NCI-H69 (cell line): ENCODE measurements at places on chromosomes 12 and 14.

DNA sequence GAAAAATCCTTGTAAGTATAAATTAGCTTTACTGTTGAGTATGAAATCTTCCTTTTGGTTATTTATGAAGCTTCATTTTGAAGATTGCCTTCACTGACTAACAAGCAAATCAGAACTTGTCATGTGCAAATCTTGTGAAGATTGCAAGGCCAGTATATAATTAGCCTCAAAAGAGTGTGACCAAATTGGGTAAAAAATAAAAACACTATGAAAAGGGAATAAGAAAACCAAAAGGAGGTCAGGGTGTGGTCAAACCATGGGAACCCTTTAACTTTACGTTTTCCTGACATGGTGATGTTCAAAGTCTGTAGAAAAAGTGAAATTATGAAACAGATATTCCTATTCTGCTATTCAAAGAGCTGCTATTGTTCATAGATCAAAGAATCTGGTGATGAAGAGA is 230.3 kb downstream of the BCAT1 start:
- no peak for DNase-seq

DNA sequence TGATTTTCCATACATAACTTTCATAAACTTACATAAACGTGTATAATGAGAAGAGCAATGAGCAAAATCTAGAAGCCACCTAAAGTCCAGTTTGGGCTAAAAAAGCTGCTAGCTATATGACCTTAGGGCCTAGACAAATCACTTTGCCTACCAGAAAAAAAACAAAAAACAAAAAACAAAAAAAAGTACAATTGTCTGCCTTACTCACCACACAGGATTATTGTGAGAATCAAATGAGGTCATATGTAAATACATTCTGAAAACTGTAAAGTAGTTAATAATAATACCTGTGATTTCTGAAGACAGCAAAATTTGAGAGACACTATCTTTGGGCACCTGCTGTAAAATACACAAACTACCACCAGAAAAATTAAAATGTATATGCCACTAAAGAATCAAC is 4.2 kb downstream of the ATP2B1 start:
- no peak for DNase-seq

- DNase-seq, result peak; percentile 70
Observed at GRCh38 chr12:64696080-64696741, 63.0 kb downstream of the GNS start.

- peak; percentile 40 for DNase-seq
Observed at GRCh38 chr12:63308671-63309070, 157.7 kb upstream of the AVPR1A start.

DNA sequence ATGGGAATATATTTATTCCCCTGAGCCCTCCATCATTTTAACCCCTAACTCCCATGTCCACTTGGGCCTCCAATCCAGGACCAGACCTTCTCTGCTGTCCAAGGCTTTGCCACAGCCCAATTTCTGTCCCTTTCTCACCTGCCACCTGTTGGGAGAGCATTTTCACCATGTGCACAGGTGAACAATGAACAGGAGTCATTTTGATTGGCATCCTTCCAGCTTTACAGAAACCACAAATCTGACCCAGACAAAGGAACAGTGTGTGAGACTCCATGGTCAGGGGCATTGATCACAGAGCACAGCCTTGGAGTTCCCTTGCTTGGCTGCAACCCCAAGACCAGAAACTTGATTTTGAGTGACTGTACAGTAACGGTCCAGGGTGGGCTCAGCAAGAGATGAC is 91.9 kb downstream of the CRACR2A start:
- peak; percentile 95 for DNase-seq

GRCh38 chr14:70845601-70846000 is 36.3 kb upstream of the MAP3K9 start:
- DNase-seq, result no peak

GRCh38 chr12:19647806-19648556 is 208.7 kb downstream of the AEBP2 start:
- DNase-seq, result peak; percentile 4

DNA sequence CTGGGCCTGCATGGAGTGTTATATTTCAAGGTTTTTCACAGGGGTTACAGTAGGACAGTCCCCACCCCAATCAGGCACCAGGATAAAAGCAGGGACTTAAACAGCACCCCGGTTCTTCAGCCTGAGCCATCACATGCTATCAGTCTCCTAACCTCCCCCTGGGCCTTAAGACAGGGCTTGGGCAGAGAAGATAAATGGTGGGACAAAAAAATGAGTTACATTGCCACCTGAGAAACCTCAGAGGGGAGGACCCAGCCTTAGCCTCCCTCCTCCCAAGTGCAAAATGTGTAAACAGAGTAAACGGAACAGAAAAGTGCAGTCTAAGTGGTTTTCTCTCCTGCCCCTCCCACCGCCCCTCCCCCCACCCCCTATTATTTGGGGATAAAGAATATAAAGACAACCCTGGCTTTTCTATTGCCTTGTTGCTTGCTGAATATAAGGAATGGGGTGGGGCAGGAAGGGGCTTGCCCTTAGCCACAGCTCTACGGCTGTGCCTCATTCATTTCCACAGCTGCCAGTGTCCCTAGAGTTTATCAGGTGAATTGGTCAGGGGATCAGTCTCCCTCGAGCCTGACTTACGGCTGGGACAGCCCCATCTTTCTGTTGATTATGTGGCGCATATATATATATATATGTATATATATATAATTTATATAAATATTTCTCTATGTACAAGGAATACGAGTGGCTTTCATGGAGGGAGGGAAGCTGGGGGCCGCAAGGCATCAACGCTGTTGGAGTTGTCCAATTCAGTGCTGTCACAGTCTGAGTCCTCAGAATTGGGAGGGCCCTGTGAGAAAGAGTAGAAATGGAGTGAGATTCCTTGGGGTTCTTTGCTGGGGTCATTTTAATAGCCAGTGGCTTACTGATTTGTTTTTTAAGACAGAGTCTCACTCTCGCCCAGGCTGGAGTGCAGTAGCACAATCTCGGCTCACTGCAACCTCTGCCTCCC is 18.5 kb downstream of the MAP3K12 start:
- no peak for DNase-seq

- DNase-seq, result no peak
Observed at GRCh38 chr12:41532072-41532471, 344.0 kb downstream of the PDZRN4 start.

DNA sequence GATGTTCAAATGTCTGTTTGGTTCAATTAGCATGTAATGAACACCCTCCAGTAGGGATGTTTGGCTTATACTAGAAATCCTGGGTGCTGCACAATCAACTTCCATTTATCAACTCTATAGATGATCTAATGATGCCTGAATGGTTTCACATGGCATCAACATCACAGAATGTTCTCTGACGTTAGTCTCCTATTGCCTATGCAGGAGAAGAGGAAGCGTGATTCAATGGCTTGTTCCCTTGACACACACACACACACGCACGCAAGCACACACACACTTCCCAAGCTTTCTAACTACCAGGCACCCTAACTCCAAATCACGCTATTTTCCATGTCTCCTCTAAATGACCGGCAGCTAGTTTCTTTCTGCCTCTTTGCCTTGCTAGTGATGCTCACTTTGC is 49.3 kb downstream of the PKP2 start:
- DNase-seq, result no peak

GRCh38 chr12:53995002-53995377 is 5.0 kb upstream of the HOXC9 start:
- no peak for DNase-seq

GRCh38 chr12:95473231-95473883 is 595 bp upstream of the METAP2 start:
- DNase-seq, result peak; percentile 70

GRCh38 chr12:2332947-2333346 is 280.2 kb downstream of the CACNA1C start:
- DNase-seq, result no peak

GRCh38 chr14:61439779-61440418 is 118.5 kb downstream of the PRKCH start:
- DNase-seq, result no peak

GRCh38 chr12:50331745-50332144 is 48.4 kb upstream of the LIMA1 start:
- DNase-seq, result no peak

DNA sequence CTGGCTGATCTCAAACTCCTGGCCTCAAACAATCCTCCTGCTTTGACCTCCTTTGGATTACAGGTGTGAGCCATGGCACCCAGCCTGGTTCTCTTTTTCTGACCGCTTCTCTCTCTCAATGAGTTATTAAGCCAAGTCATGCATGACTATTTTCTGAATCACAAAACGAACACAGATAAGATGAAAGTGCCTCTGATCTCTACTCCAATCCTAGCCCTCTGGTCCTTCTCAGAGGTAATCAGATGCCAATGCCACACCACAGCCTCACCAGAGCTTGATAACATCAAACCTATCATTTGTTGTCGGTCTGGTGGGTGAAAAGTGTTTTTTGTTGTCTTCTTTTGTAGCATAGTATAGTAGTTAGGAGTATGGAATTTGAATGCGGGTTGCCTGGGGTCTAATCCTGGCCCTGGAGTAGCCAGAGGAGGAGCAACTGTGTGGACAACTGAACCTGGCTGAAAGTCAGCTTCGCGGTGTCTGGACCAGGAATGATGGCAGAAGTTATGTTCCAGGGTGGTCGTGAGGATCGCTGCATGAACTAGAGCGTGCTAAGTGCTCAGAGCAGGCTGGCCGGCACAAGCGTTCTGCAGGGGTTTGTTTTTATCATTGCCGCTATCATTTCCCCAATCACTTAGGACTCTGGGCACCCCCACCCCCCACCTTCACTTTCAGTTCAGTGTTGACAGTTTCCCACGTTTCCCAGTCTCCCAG is 77.9 kb downstream of the SPRING1 start:
- DNase-seq, result no peak

GRCh38 chr12:78871566-78871965 is 7.0 kb downstream of the SYT1 start:
- DNase-seq, result no peak

GRCh38 chr12:114430306-114430705 is 24.4 kb upstream of the TBX5 start:
- DNase-seq, result no peak

DNA sequence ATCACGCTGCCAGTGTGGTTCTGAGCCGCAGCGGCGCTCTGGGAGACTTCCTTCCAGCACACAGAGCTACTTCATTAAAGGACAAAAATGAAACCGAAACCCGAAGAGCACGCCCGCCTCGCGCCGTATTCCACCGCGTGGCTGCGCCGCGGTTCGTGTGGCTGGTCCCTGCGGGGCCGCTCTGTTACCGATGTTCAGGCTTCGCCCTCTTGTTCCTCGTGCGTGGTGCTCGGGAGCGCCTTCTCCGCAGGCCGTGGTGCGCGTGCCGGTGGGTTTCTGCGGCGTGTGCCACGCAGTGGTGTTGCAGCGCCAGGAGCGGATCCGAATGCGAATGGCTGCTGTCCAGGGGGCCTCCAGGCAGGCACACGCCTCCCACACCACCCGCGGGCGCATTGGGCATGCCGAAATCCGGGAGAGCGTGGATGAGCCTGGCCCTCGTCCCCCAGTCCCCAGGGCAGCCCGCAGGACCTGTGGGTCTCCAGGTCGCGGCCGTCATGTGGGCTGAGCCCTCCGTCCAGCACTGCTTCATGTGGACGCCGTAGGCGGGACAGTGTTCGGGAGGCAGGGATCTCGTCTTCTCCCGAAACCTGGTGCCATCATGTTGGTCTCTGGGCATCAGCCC is 91.2 kb downstream of the ADGRD1 start:
- peak; percentile 38 for DNase-seq

- DNase-seq, result peak; percentile 32
Observed at GRCh38 chr14:22556021-22556989, 32.7 kb downstream of the DAD1 start.

- no peak for DNase-seq
Observed at GRCh38 chr14:73738518-73739173, 24.5 kb upstream of the PNMA1 start.

GRCh38 chr12:128137140-128137539 is 129.8 kb upstream of the TMEM132C start:
- no peak for DNase-seq

DNA sequence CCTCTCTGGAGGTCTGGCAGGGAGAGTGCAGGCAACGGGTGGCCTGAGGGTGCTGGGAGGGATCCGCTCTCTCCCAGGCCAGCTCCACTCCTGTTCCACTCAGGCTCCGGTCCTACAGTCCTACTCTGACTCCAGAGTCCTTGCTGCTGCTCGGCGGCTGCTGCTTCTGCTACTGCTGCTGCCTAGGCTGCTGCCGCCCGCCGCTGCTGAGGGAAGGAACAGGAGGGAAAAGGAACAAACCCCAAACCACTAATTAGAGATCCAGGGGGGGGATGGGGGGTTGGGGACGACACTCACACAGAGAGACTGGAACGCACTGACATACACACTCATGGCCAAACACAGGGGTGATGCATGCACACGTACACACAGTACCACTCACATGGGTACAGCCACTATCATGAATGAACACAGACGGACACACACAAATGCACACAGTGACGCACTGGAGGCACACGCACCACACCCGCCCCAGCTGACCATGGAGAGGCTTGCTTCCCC is at the start of gene SP7:
Gene SP7 (minus strand): TSS at position 174 of the 501 bp plus-strand sequence. CDS start 708 bp downstream, outside the sequence.
- peak; percentile 88 for DNase-seq

DNA sequence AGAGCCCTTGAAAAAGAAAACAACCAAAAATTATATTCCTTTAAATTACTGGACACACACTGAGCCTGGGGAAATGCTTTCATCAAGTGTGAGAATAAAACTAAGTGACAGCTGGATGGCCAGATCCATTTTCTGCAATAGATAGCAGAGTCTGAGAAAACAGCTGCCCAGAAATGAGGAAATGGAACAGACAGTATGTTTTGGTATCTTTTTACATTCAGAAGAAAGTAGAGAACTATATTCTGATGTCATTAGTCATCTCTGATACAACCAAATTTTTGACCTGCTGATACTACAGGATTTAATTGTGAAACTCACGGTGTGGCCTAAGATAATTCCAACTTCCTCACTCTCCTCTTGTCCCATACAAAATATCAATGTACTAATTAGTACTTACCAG is 78.2 kb downstream of the HMGA2 start:
- no peak for DNase-seq

GRCh38 chr14:65356327-65356836 is 56.1 kb upstream of the FUT8 start:
- DNase-seq, result peak; percentile 43

DNA sequence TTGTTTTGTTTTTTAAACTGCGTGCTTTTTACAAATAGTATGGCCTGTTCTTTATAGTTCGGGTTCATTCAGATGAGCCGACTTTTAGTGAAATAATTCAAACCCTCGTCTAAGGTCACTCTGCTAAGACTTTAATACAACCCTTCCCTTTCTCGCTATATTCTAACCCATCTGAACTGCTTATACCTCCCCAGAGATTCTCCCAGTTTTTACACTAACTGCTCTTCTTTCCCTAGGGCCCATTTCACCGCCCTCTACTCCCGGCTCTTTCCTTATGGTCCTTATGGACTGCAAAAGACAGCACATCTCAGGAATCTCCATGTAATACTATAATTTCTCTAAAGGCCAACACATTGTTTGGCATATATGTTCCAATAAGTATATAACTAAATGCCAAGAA is 2.1 kb downstream of the MAPK1IP1L start:
- no peak for DNase-seq

DNA sequence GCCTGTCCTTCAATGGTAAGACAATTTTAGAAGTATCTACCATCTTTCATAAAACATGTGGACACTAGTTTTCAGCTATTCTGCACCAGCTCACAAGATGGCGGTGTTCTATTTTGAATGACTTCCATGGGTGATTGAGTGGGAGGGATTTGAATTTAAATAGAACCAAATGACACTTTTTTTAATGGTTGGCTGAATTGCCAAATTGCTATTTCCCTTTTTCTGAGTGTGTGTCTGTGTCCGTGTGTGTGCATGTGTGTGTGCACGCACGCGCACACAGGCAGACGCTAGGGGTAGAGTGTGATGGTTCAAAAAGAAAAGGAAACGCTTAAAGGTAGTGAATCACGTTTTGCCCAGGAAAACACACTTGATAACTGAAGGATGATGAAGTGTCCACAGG is 362.6 kb downstream of the DAD1 start:
- no peak for DNase-seq
